Activated T-helper 1 cell treated with anti-CD3 and anti-CD28 coated beads, Interleukin-12 subunit alpha, Interleukin-12 subunit beta, Interleukin-2, Interleukin-4 antibody, amounts not matched to agents 30 ng/mL and 10 ng/mL and 1 ng/mL, durations not matched to agents 14 hours and 24 hours and 36 hours (primary cell): ENCODE measurements at places on chromosomes 4 and X. TPM values are rescaled to one million over a fixed set of nuclear protein-coding genes. Genes with fewer than 3 reads are reported as not detected.

The MAP3K15 gene
- total RNA-seq, result 0.10 and 0.18 TPM in 2 replicates

- DNase-seq, result no peak
Observed at GRCh38 chr4:29459926-29460325, 1260.2 kb upstream of the PCDH7 start.

DNA sequence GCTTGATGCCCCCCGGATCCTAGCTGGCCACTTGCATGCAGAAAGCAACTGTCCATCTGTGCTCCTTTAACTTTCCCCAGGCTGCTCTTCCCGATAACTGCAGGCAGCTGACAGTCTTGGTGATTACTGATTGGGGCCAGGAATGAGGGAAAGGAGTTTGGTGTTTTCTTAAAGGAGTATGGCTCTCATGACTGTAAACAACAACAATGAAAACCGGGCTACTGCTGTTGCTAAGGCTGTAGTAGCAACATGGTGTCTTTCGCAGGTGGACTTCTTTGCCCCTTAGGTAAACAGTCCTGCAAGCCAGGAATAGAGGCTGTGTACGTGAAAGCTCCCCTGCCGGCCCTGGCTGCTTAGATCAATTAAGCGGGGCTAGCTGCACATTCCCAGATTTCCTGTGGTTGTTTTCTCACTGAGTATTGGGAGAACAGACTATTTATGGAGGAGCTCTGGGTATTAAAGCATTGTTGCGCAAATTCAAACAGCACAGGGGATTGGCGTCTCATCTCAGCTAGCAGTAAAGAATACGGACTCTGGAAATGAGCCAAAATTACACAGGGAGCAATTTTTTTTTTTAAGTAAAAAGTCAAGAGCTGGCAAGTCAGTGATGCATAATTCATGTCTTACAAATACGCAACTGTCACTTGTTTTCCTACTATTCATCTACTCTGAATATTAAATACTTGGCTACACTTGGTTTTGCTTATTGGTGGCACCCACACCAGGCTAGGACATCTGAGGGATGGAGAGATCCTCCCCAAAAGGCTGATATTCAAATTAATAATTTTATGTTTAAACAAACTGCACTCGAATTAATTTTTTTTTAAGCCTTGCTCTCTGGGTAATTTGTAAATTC is 61.6 kb upstream of the NAP1L5 start:
- no peak for DNase-seq

The DAPP1 gene
- total RNA-seq, result 38.8 and 40.2 TPM in 2 replicates

- DNase-seq, result no peak
Observed at GRCh38 chr4:106806158-106806797, 229.8 kb downstream of the DKK2 start.

DNA sequence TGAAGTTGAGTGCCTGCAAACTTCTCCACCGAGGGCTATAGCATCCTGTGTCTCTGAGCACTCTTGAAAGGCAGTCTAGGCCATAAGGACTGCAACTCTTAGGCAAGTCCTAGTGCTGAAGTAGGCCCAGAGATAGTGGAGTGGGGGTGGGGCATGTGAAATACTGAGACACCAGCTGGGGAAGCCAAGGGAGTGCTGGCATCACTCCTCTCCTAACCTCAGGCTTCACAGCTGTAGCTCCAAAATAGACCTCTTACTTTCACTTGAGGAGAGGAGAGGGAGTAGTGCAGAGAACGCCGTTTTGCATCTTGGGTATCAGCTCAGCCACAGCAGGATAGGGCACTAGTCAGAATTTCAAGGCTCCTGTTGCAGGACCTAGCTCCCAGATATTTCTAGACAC is 56.2 kb upstream of the CYSLTR1 start:
- no peak for DNase-seq

GRCh38 chr4:52836678-52837077 is 25.4 kb upstream of the RASL11B start:
- DNase-seq, result no peak

DNA sequence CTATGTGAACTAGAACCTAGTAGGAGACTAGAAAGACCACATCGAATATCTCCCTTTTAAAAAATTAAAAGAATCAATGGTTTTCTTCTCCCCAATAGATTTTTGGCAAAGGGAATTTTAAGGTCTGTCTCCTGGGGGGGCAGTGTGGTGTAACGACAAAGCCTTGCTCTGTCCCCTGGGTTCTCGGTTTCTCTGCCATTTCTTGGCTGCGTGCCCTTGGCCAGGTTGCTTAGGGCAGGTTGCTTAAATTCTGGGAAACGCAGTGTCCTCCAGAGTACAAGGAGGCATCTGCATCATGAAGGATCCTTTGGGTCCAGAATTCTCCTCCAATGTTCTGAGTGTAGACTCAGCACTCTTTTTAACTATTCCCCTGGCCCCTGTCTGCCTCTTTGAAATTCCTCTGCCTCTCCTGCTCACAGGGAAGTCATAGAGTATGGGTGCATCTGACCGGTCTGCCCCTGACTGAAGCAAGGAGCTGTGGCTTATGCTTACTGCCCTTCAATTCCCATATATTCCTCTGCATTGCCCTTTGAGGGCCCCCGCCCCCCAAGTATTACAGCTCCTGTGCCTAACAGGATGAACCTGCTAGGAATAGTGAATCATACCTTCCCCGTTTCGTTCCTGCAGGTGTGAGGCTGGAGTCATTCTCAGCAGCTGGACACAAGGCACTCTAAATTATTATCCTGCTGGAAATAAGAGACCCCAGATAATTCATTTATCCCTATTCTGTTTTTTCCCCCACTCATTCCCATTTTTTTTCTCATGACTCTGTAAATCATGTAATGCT is 2.2 kb downstream of the KIT start:
- no peak for DNase-seq

- no peak for DNase-seq
Observed at GRCh38 chr4:183770906-183771305, 111.8 kb downstream of the TRAPPC11 start.

The CT45A5 gene
- not detected in 2 replicates for total RNA-seq
